ENCODE measurements at places on chromosomes 7 and 10.

DNA sequence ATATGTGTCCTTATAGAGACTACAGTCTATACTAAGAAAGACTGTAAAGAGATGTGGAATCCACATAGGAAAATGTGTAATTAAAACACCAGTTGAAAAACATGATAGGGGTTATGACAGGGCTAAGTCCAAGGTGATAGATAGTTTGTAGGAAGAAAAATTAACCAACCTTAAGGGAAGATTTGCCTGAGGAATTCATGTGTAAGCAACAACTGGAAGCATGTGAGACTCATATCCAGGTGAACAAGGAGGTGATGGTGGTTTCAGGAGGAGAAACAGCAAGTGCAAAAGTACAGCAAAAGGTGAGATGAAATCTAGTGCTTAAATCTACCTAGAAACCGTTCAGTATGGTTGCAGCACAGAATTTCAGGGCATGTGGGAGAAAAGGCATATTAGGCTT lies 216.7 kb upstream of the ETV1 start:
- no peak for DNase-seq

- no peak for DNase-seq
These were observed 176.1 kb upstream of the TNS3 start for GRCh38 chr7:47757921-47758411.

DNA sequence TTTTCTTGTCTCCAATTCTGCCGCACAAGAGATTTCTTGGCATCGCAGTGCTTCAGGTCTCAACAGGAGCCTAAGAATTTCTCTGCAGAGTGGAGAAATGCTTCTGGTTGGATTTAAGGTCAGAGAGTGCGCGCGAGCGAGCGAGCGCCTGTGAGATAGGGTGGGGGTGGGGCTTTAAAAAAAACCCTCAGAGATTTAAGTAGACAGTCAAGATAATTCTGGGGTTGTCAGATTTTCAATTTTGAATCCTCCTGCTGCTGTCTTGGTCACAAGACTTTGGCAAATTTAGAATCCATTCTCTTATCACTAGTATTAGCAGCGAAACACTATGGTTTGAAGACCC lies 49.7 kb downstream of the CPEB3 start:
- no peak for DNase-seq

DNA sequence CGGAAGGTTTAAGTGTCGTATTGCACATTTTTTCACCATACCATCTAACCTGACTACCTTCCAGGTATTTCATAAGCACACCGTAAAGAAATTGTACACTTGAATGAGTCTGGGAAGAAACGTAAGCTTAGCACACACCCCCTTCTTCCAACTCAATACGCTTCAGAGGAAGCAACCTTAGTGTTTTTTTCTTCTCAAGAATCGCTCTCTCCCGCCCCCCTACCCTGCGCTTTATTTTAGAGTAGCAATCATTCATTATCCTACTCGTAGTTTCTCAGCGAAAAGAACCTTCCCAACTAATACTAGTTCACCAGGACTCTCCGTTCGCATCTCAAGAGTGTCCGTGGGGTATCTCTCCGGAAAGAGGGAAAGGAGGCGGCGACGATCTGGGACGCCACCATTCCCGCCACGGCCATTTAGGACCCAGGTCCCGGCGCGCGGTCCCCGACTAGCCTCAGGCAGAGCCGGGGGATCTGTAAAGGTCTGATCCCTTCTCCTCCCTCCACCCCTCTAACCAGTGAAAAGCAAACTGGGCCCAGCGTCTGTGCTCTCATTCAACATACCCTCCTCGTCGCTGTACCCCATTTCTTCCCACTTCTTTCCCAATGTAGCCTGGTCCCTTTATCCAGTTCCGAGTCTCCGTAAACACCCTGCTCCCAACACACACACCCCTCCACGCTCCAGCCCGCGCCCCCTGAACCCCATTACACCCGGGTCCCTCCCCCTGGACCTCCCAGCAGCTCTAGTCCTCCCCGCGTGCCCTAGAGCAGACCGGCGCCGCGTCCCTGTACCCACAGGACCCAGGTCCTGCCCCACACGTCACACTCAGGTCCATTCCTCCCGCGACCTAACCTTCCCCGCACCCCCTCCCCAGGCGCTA lies 16.0 kb downstream of the MYOZ1 start:
- DNase-seq, result peak; percentile 67

DNA sequence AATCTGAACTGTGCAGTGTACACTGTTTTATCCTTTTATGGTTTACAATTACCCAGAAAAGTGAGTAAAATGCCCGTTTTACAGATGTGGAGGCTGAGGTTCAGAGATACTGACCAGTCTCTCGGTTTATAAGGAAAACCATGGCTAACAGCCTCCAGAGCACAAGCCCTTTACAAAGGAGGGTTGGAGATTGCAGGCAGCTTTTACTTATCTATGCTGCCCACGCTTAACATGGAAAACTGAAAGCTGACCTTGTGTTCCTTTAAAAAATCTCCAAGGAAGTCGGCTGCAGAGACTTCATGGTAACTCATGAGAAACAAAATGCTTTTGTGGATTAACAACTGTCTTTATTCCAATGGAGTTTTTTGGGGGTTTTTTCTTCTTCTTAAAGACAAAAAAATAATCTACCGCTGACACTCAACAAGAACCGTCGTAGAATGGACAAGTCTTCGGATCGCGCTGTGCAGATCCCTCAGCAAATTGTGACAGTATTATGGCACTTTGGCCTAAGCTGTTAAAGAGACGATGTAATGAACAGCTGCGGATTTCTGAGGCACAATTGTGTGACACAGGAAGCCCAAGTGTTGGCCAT lies 654 bp upstream of the SLF2 start:
- DNase-seq, result no peak

DNA sequence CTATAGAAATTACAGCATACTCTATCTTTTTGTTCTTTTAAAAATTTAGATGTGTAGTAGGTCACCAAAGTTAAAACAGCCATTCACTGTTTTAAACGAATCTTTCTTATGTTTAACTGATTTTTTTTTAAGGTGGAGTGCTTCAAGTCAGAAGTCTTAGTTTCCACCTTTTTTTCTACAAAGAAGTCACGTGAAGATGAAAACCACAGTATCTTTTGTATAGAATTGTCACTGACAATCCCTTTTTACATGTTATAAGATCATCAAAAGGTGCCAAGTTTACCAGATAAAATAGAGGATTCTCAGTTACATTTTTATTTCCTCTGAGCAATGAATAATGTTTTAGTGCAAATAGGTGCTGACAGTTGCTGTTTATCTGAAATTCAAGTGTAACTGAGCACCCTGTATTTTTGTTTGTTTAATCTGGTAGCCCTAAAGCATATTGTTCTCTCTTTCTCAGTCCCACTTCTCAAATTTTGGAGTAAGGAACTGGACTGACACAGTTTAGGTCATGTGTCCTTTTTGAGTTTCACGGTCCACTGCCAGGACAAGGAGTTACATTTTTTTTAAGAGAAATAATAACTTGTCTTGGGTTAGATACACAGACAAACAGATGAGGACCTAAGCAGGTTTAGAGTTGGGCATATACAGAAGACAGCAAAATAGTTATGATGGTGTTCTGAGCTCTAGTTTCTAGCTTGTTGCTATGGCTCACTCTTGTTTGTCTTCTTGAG lies 233.2 kb upstream of the MBL2 start:
- no peak for DNase-seq

- DNase-seq, result no peak
These were observed 249.2 kb downstream of the SFMBT2 start for GRCh38 chr10:7161484-7162250.

DNA sequence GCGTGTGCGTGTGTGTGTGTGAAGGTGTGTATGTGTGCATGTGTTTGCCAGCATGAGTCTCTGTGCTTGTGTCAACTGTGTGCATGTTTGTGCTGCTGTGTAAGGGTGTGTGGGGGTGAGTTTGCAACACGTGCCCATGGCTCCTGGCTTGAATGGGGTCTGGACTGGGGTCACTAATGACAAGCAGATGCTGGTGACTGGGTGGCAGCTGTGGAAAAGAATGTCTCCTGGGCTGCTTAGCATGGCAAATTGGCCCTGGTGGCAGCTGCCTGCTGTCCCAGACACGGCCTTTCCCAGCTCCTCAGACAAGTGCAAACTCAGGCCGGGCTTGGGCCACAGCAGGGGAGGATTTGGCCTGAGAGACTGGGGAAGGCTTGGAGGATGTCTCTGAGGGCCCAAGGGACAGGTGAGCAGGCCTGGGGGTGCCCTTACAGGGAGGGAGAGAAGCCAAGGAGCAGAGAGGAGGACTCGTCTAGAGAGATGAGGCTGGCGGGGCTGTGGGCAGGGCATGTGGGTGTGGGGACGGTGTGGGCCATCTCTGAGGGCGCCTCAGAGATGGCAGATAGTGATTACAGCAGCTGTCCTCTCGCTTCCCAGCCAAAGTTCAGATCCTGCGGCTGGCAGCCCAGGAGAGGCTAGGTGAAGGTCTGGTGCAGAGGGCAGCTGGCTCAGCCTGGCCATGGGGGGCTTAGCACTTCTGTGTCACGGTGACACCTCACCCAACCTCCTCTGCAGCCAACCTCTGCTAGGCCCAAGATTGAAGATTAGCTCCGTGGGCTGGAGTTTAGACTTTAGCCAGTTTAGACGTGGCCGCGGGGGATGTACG lies 1.5 kb downstream of the AQP1 start:
- no peak for DNase-seq

DNA sequence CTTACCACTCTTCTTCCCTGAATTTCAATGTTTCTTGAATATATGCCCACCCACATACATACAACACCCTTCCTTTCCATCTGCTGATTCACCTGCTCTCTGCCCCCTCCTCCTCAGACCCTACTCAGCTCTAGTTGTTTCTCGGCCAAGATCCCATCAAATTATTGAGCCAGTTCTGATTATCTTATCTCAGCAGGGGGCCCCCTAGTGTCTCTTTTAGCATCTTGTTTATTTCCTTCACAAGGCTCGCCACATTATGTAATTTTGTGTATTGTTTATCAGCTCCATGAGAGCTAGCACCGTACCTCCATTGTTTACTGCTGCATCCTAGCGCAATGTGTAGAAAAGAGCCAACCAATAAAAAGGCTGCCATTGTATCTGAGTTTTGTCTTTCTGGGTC lies 71.9 kb downstream of the FAM13C start:
- no peak for DNase-seq

GRCh38 chr7:14747701-14748100 lies 154.8 kb downstream of the DGKB start:
- no peak for DNase-seq
